Central memory CD4-positive, alpha-beta T cell (primary cell): ENCODE measurements at places on chromosomes 1 and 21.

DNA sequence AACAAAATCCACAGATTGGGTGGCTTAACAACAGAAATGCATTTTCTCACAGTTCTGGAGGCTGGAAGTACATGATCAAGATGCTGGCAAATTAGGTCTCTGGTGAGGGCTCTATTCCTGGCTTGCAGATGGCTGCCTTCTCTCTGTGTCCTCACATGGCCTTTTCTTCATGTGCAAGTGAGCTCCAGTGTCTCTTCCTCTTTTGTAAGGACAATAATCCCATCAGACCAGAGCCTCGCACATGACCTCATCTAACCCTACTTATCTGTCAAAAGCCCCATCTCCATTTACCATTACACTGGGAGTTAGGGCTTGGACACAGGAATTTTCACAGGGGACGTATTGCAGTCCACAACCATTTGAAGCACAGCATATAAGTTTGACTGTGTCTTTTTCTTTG, 181.6 kb downstream of the NEGR1 start:
- no peak for DNase-seq

DNA sequence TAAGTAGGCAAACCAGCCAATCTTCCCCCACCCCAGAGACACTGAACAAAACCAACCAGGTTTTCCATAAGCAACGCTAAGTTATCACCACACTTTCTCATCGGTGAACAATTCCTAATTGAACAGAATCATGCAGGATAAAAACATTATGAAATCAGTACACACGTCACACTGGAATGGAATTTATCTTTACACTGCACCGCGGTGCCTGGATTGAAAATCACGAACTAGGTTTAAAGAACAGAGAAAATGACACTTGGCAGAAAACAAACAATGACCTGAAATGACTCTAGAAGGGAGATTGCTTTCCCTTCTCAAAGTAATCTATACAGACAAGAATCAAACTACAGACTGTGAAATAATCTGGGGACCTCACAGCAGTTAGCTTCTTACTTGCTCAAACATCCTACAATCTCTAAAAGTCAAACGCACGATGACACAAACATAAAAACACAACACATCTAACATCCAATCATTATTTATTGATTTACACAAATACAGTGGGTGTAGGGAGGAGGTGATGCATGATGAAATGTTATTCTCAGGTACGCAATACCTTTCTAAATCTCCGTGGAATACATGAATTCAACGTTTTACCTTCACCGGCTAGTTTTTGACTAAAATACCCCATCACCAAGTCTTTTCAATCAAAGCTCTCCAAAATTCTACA, 1.9 kb downstream of the EIF4G3 start:
- no peak for DNase-seq

GRCh38 chr21:26815197-26815596, 30.0 kb downstream of the ADAMTS1 start:
- DNase-seq = no peak

- no peak for DNase-seq
Measured at GRCh38 chr21:24939291-24939690, 668.0 kb downstream of the MRPL39 start.

GRCh38 chr1:14600405-14601112, 2.1 kb downstream of the KAZN start:
- no peak for DNase-seq

DNA sequence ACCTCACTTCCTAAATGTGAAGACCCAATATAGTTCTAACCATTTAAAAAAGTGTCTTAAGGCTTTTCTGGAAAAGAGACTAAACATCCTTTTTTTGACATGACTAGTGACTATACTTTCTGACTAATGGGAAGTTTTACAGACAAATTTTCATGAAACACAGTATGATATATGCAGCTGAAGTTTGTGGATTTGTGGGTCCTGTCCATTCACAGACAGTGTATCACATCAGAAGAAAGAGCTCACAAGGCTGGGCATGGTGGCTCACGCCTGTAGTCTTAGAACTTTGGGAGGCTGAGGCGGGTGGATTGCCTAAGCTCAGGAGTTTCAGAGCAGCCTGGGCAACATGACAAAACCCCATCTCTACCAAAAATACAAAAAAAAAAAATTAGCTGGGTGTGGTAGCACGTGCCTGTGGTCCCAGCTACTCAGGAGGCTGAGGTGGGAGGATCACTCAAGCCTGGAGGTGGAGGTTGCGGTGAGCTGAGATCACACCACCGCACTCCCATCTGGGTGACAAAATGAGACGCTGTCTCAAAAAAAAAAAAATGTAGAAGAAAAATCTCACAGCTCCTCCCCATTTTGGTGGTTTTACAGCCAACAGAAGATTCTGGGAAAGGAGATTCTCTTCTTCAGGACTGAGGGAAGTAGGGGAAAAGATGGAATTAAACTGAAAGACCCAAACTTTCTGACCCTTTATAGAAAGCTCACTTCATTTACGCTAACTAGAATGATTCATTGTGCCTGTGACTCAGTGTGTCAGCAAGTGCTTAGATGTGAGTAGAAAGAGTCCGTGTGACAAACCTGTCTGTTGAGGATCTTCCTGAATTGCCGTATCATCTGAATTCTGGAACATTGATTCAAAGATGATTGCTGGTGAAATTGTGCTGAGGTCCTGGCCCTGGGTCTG, 15.2 kb upstream of the YRDC start:
- DNase-seq = no peak

GRCh38 chr1:205939690-205940330, 3.4 kb downstream of the SLC26A9 start:
- no peak for DNase-seq

GRCh38 chr1:54273092-54273794, 73.3 kb downstream of the MRPL37 start:
- DNase-seq = no peak

- DNase-seq = no peak
Measured at GRCh38 chr21:43331111-43331961, 95.6 kb downstream of the SIK1 start.

DNA sequence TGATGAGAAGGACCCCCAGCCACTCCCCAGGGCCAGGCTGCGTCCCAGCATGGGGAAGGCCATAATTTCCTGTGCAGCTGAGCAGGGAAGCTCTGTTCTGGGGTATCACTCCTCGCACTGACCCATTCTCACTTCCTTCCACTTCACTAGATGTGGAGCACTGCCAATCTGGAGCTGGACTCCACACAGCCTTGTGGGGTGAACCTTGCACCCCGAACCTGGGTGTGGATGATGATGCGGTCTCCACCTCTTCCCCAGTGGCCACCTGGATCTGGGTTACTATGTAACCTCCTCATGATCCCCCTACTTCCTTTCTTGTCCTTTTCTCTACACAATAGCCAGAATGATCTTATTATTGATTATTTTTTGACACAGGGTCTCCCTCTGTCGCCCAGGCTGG, 36.7 kb downstream of the CTNNBIP1 start:
- DNase-seq = no peak

- DNase-seq = no peak
Measured at GRCh38 chr21:37074197-37074510, 1.1 kb downstream of the TTC3 start.

GRCh38 chr1:59393211-59394180, 96.6 kb downstream of the FGGY start:
- DNase-seq = no peak

GRCh38 chr1:157577420-157577819, 20.5 kb downstream of the FCRL4 start:
- DNase-seq = no peak

GRCh38 chr21:19785941-19786340, 1212.3 kb upstream of the NCAM2 start:
- DNase-seq = no peak

DNA sequence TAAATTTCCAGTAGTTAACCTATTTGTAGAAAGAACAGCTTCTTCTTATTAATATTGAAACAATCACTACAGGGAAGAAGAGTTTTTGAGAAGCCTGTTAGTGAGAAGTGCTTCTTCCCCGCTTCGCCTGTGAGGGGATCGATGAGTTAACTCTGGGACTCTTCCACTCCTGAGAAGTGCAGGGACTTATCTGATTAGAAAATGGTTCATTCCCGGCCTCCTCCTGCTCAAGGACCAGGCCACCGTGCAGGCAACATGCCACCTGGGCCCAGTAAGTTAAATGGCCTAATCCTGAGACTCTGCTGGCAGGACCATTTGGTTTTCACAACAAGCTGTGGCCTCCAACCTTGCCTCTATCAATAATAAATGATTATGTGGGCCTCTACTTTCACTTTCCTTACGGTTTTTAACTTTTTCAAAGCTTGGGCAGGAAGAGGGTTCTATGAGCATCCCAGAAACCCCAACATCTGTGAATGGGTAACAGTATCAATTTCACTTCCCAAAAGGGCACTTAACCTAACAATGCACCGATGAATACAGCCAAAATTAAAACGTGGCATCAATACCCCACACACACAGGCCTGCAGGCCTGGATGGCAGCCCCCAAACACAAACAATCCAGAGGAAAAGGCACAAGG, 33.1 kb downstream of the SIPA1L2 start:
- no peak for DNase-seq

DNA sequence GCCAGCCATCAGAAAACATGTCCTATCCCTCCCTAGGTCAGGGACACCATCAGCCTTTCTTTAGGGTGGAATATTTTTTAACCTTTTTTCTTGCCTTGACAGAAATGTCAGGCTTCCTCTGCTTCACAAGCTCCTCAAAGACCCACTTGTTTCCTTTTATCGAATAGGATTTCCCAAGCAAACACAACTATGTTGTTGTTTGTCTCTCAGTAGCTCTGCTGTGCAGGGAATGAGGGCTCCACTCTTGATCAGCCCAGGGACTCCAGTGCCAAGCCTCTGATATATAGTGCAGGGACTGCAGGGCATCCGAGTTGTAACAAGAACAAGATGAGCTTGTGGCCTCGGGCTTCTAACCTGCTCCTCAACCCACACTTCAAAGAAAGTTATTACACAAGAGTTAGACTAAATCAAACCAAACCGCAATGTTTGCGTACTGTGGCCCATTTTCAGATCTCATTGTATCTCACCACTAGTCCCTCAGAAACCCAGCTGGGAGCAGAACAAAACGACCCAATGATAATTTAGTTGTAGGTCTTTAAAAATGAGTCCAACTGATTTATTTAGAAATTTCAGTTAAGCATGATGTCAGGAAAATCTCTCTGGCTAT, 108.1 kb downstream of the ATG4C start:
- no peak for DNase-seq

- DNase-seq = no peak
Measured at GRCh38 chr1:177857285-177857684, 112.6 kb downstream of the SEC16B start.

- no peak for DNase-seq
Measured at GRCh38 chr1:229164836-229165735, 105.8 kb upstream of the RAB4A start.

- DNase-seq = no peak
Measured at GRCh38 chr21:42861848-42862400, 17.4 kb downstream of the WDR4 start.

DNA sequence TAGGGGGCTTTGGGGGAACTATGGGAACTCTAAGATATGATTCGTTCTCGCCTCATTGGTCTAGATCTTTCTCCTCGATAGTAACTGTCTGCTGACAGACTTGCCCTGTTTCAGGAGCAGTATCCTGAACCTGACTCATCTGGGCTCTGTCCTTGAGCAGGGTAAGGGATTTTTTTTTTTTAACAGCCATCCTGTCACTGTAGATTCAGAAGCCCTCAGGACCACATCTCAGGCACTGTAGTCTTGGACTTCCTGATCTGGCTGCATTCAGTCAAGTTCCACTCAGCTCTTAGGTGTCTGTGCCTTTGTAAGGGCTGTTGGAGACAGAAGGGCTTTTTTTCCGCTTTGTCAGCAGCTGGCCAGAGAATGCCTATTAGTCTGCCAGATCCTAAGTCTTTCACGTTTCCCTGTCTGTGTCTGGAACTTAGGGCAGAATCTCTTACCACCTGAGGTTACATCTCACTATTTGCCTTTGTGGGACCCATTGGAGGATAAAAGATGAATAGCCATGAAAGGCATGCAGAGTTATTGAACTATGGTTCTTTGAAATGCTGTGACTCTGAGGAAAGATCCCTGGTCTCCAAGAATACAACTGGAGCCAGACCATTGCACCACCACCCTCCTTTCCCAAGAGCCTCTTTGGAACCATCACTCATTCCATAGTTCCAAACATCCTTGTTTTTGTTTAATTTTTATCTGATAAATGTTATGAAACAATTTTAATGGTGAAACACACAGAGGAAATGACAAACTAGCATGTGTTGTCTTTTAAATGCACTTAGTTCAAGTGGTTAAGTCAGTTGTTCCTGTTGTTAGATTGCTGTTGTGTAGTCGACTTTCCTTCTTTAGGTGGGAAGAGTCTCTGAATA, 49.7 kb upstream of the MACF1 start:
- DNase-seq = no peak

- no peak for DNase-seq
Measured at GRCh38 chr1:153956997-153957715, 1.3 kb downstream of the CRTC2 start.

DNA sequence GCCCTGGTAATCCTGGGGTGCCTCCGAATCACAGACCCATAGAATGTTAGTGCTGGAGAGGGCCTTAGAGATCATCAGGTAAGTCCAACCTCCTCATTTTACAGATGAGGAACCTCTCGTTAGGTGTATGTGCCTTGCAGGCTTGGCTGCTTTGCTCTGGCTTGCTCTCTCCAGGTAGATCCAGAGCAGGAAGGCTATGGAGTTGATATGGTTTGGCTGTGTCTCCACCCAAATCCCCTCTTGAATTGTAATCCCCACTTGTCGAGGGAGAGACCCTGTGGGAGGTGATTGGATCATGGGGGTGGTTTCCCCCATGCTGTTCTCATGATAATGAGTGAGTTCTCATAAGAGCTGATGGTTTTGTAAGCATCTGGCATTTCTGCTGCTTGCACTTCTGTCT, 186.0 kb upstream of the PLXNA2 start:
- no peak for DNase-seq

DNA sequence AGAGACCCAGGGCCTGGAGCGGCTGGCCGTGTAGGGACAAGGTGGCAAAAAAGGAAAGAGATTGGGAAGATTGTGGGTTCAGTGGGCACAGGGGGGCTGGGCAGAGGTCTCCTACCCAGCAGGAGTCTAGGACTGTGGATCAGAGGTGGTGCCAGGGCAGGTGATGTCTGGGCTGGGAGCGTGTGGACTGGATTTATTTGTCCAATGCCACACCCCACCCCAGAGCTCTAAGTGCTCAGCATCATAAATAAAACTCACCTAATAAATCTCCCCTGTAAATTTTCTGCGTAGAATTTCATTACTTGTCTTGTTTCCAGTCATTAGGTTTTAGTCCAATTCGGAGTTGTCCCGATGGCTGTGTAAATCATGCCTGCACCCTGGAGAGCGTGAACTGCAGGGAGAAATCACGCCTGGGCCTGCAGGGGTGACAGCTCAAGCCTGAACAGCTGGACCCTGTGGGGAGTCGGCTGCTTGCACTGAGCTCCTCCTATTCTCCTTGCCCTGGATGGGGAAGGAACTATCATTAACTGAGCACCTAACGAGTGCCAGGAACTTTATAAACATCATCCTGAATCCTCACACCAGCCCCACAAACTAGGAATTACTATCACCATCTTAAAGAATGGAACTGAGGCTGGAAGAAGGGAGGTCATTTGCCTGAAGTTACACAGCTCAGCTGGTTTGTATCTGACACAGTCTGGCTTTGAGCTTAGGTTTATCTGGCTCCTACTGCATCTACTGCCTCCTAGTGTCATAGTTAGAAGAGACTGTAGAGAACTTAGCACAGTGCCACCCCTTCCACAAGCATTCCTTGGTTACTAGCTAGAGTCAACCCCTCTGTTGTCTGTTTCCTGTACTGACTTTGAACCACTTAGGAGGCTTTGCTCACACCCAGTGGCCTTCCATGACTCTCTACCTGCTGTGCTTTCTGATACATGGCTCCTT, 25.0 kb upstream of the POU3F1 start:
- no peak for DNase-seq

GRCh38 chr1:234861761-234862160, 251.8 kb upstream of the IRF2BP2 start:
- no peak for DNase-seq
